Stimulated activated CD8-positive, alpha-beta memory T cell treated with anti-CD3 and anti-CD28 coated beads, Interleukin-4, amount 100 ng/mL, for 1 hour (primary cell): ENCODE measurements at places on chromosomes 4 and X.

GRCh38 chrX:2967012-2967411 lies 37.9 kb upstream of the ARSD start:
- DNase-seq, result no peak

- DNase-seq, result no peak
Measured at GRCh38 chr4:20305976-20306375, 54.3 kb downstream of the SLIT2 start.

GRCh38 chr4:337932-338758 lies 531 bp downstream of the ZNF141 start:
- DNase-seq, result no peak

DNA sequence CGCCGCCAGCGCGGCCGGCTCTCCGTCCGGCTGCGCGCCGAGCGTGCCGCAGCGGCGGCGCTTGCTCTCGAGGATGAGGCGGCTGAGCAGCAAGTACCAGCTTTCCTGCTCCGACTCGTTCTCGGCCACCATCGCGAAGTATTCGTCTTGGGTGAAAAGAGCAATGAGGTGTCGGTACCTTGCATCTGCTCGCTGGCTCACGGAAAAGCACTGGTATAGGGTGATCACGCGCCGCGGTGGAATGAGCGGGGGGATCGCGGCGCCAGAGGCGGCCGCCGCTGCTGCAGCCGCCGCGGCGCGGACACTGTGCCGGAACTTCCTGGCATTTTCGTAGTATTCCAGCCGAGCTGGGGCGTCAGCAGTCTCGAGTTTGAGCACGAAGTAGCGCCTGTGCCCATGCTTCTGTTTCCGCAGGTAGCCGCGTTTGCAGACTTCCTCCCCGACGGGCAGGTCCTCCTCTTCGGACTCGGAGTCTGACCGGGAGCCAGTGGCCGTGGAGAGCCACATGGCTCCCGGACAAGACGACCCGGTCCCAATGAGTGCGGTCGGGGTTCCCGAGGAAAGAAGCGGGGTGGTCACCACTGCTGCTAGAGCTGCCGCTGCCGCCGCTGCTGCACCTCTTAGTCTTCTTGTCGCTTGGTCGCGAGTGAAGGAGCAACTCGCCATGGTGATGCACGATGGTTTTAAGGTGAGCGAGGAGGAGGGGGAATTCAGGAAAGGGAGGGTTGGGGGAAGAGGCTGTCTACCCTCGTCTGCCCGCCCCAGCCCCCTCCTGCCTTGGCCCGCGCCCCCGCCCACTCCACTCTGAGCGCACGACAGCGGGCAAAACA lies 469 bp downstream of the IRS4 start:
- no peak for DNase-seq

GRCh38 chr4:56297776-56298175 lies 89.5 kb downstream of the AASDH start:
- no peak for DNase-seq

- no peak for DNase-seq
Measured at GRCh38 chr4:21012851-21013331, 312.6 kb downstream of the PACRGL start.

- no peak for DNase-seq
Measured at GRCh38 chrX:155056877-155057792, 13.8 kb downstream of the CMC4 start.

- DNase-seq, result no peak
Measured at GRCh38 chr4:168491563-168491962, 5.3 kb upstream of the PALLD start.

DNA sequence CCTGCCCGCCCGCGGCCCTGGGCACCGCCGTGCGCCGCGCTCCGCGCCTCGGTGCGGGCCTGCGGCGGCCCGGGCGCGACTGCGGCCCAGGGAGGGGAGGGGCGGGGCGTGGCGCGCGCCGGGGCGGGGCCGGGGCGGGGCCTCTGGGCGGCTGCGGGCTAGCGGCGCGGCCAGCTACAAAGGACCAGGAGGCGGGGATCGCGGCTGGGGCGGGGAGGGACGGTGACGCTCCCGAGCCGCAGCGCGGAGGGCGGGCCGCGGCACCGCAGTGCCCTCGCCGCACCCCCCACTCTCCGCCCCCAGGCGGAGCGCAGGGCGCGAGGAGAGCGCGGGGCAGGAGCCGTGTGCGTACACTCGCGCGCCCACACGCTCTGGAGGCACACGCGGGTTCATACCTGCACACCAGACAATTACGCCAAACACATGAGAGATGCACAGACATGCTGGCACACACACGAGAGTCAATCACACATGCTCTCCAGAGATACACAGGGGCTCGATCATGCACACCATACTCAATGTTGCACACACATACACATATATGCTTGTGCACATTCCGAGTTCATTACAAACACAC lies at the start of gene CRMP1:
CRMP1 (minus strand) TSS at position 83 of the 577 bp plus-strand sequence. CDS start 117 bp downstream, outside the sequence.
- no peak for DNase-seq

DNA sequence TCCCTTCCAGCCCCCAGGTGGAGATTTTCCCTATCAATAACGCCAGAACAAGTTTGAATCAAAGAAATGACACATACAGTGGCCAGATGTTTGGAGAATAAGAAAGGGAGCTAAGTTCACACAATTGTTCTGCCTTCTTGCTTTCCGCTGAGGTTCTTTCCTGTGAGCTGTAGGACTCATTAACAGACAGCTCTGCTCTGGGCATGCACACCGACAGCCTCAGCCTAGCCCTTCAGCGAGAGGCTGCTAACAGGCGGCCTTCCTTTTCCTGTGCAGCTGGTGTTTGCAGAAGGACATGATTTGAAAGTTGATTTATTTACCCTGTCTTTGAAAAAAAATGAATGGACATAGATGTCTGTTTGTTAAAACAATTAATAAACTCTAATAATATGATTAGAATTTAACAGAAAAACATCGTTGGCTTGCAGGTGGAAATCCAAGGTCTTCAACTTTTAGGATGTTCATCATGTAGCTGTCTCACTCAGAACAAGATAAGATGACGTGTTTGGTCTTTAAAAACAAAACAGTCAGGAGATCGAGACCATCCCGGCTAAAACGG lies 183.3 kb downstream of the KDR start:
- DNase-seq, result no peak

DNA sequence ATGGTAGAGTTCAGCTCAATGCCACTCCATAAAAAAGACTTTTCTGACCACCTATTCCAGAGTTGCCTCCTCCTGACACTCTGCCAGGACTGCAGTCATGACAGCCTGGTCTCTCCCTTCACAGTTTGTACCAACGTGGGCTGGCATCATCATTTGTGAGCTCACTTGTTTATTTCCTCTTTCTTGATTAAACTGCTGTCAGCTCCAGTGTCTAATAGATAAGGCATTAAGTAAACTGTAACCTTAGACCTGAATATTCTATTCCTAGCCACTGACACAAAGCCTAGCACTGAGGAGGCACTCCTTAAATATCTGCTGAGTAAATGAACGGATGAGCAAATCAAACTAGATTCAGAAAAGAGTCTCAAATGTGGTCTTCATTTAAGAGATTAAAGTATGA lies 48.7 kb downstream of the DDX60 start:
- no peak for DNase-seq

DNA sequence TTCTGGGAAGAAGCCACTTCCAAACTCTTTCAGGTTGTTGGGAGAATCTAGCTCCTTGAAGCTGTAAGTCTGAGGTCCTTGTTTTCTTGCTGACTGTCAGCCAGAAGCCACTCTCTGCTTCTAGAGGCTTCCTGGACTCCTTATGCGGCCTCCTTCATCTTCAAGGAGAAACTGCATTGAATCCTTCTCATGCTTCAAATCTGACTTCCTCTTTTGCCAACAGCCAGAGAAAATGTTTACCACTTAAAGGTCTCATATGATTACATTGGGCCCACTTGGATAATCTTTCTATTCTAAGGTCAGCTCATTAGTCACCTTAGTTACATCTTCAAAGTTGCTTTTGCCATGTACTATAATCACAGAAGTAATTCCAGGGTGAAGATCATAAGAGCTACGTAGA lies 327.0 kb downstream of the HNRNPD start:
- no peak for DNase-seq

DNA sequence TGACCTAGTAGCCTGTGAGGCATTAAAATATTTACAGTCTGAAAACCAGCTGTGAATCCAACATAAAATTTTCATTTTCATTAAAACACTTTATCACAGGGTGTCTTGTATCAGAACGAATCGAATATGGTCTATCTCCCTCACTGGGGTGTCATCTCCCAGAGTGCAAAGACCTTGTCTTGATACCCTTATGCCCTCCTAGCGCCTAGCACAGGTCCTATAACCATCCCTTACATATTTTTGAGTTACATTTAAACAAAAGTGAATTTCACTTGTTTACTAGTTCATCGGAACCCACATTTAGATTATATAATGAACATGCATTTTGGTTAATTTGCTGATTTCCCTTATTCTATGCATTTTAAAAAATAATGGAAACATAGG lies 14.0 kb downstream of the DIPK2B start:
- DNase-seq, result no peak
